ENCODE measurements at places on chromosomes 3 and 15.

- no peak for DNase-seq
Observed at GRCh38 chr3:66272016-66272415, 51.2 kb downstream of the SLC25A26 start.

GRCh38 chr3:160280836-160281235 lies 55.6 kb downstream of the C3orf80 start:
- no peak for DNase-seq

- no peak for DNase-seq
Observed at GRCh38 chr15:56371495-56372147, 6.4 kb downstream of the TEX9 start.

DNA sequence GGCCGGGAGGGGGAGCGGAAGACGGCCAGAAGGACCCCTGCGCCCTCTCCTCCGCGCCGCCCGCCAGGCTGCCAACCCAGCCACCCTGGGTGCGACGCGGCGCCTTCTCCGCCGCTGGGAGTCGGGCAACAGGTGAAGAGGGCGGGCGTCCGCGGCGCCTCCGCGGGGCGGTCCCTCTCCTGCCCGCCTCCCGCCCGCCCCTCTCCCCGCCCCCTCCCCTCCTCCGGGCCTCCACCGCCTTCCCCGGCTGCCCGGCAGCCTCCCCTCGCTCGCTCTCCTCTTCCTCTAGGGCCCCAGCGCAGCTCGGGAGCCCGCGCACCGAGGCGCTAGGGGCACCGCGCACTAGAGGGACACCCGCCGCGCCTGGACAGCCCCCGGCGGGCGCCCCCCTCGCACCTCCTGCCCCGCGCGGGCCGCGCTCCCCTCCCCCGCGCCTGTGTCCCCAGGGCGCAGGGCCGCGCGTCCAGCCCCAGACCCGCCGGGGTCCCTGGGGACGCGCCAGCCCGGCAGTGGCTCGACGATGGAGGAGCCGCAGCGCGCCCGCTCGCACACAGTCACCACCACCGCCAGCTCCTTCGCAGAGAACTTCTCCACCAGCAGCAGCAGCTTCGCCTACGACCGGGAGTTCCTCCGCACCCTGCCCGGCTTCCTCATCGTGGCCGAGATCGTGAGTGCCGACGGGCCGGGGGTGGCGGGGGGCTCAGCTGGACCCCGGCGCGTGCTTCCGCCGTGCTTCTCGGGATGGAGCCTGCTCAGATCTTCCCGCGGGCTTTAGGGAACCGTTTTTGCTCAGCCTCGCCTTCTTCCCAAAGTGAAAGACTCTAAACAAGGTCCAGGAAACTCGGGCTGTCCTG lies at the start of gene CMTM8:
TSS of gene CMTM8 (plus strand) at position 228 of the 854 bp plus-strand sequence. CDS start at position 521, 293 bp downstream.
- DNase-seq = peak; percentile 19

- no peak for DNase-seq
Observed at GRCh38 chr15:78209646-78210348, 24.6 kb downstream of the ACSBG1 start.

GRCh38 chr3:12931273-12931905 lies 90.0 kb upstream of the RPL32 start:
- DNase-seq = no peak

- no peak for DNase-seq
Observed at GRCh38 chr15:51098331-51098619, 3.6 kb upstream of the TNFAIP8L3 start.

GRCh38 chr3:59818919-59819300 lies 769.1 kb upstream of the CFAP20DC start:
- DNase-seq = no peak

DNA sequence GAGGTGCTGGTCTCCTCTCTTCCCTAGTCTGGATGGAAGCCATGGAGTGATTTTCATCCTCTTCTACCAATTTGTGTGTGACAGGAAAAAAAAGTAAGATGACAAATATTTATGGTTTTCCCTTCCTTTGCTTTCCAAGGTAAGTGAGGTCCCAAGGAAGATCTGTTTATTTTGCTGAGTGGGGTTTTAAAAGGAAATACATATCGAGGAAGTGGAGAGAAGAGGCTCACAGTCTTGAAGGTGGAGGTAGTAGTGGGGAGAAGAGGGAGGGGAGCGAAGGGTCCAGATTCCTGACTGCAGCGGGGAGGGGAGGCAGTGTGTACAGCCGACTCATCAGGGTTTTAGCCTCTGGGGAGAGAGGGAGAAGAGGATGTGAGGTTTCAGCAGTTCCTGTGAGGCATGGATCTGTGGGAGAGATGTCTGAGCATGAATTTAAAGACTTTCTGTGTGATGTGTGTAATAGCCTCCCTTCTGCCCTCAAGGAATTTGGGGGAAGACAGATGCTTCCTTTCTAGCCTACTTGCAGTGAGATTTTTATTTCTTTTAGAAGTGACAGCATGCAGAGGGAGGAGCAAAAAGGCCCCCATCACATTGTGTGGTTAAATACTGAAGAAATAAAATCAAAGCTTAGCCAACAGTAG lies 272.4 kb downstream of the THRB start:
- peak; percentile 73 for DNase-seq

GRCh38 chr3:37730825-37731224 lies 130.9 kb upstream of the CTDSPL start:
- no peak for DNase-seq

DNA sequence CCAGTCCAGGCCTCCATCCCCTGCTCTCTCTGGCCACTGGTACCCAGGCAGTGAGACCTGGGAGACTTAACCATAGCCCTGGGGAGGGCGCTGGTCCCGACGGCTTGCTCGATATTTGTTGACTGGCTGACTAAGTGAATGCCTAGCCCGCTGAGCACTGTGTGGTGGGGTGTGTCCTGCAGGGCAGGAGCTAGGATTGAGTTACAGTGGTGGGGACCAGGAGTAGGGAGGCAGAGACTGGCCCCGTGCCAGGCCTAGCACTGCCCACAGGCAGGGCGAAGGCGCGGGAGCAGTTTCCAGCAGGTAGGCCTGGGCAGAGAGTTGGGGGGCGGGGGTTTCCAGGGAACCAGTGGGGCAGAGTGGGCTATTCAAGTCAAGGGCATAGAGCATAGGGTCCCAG lies at the start of gene VILL:
TSS of gene VILL (plus strand) at position 260 of the 400 bp plus-strand sequence. CDS start 2,887 bp downstream, outside the sequence.
- DNase-seq = no peak

DNA sequence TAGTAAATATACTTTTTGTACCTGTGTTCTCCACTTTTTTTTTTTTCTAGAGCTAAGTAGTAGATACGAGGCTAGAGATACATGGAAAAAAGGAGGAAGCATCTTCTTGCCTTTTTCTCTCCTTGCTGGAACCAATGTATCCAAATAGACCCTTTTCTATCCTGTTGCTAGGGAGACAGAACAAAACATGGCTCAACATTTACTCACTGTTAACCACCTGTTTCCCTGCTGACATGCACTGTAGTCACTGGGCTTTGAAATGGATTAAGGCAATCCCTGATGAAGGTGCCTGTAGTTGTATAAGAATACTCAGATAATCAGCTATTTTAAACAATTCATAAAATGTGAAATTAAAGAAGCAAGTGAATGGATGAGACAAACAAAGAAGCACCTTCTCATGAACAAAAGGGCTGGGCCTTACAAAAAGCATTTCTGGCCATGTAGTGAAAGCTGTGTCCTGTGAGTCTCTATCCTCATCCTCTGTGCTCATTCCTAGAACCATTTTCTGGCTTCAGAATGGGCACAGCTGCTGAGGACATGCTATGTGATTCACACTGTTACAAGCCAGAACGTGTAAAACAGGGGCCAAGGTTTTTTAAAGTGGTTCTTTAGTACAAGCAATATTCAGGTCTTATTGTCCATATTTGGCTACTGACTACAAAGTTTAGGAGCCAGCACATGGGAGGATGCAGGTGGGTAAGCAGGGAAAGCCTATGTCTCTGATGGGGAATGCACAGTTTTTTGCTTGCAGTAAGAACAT lies 100.4 kb upstream of the NDN start:
- no peak for DNase-seq

DNA sequence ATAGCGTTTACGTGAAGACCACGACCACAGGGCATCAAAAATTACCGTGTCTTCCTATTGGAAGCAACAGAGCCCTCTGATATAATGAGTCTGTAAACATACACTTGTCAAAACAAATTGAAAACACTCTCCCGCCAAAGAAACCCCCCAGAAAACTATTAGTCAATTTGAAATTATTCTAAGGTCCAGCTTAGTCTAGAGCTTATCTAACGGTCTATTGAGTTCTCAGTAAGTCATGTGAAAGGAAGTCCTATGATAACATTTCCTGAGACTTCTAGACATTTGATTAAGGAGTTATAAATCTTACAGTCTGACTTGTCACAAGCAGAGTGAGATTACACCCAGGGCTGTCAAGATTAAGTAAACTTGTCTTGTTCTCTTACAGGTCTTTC lies 356.3 kb downstream of the FOXP1 start:
- no peak for DNase-seq

DNA sequence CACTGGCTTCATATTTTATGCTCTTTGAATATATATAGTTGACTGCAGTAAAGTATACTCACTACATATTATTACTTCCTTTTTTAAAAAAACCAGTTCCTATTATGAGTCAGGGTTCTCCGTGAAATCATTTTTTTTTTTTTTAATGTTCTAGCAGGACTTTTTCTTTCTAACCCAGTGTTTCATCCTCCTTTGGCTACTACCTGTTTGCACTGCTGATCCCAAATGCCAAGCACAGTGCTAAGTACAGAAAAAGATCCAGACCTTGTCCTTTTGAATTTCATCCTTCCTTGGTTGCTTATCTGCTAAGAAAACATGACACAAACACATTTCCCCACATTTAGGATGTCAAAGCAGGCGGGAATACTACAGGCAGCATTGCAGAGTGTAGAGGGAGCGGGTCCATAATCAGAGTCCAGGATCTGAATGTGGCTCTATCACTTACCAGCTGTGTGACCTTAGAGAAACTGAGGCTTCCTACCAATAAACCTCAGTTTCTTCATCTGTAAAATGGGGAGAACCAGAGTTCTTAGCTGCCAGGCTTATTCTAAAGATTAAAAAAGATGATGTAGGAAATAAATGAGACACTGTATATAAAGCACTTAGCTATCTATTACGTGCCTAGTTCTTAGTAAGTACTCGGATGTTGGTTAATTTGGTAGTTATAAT lies 37.2 kb upstream of the ANPEP start:
- DNase-seq = no peak

DNA sequence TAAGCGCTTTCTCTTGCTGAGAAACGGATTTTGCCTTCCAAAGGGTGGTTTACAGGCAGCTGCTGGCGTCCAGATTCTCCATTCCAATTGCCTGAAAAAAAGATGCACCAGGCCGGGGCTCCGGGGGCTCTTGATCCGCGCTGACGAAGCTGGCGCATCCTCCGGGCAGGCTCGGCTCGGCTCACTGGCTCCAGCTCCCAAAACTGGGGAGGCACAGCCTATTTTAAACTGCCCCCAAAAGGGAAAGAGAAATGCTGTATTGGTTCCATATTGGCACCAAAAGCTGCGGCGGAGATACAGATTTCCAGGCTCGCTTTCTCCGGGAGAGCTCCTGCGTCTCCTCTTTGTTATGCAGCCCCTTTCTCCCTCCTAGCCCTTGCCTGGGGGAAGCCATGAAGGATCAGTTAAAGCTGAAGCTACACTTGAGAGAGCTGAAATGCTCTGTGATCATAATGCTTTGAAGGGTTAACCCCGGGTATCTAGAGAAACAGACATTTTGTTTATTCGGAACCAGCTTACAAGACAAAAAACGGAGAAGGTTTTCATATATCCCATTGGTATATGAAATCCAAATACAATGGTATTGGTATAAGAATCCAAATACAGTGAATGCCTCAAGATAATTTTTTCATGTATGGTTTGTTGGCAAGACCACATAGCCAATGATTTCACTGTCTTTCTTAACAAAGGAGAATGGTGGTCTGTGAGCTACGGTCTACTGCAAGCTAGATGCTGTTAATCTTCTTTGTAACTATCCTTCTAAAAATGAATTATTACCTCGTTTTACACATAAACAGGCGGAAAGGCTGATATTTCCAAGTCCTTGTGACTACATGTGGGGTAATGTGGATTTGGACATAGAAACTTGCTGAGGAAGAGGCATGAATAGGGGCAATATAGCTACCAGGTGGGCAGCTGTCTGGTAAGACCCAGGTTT lies 693 bp downstream of the CD200 start:
- peak; percentile 3 for DNase-seq

DNA sequence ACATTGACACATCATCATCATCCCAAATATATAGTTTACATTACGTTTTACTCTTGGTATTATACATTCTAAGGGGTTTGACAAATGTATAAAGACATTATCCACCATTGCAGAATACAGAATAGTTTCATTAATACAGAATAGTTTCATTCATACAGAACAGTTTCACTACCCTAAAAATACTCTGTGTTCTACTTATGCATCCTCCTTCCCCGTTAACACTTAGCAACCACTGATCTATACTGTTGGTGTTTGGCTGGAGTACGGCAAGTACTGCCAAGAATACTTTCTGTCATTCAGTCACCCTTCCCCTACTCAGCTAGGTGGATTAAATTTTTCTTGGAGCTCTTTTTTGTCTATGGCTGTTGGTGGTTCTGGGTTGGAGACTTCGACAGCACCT lies 33.4 kb downstream of the LEKR1 start:
- no peak for DNase-seq

- DNase-seq = no peak
Observed at GRCh38 chr15:33146051-33146450, 48.5 kb downstream of the FMN1 start.

DNA sequence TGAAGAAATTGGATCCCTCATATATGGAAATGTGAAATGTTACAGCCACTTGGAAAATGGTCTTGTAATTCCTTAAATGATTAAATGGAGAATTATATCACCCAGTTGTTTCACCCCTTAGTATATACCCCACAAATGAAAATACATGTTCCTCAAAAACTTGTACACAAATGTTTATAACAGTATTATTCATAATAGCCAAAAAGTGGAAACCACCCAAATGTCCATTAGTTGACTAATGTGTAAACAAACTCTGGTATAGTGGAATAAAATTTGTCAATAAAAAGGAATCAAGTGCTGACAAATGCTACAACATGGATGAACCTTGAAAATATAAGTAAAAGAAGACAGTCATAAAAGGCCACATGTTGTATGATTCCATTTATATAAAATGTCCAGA lies 12.5 kb downstream of the FAM162A start:
- DNase-seq = no peak

DNA sequence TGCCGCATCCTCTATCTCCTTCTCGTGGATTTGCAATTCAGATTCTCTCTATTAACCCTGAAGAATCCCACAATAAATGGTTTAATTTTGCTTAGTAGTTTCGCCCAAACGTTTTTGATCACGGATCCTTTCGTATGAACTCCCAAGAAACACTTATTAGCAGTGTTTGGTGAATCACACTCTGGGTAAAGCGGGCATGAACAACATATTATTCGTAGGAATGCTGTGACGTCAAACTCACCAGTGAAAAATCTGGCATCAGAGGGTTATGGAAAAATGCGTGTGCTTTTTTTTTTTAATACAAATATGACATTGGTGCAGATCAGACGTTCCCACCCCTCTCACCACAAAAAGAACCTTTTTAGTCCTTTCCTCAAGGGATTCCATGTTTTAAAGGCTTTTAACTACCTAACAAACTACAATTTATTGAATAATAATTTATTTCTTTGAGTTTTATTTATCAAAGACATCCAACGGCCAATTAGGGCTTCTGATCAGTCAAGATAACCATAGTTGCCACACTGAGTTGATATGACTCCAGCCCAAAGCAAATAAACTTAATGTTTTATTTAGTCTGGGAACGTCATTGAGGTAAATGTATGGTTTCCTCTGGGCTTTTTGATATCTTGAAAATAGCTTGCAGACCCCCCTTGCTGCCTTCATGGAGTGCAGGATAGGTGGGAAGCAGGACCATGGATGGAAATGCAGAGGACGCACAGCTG lies 45.5 kb upstream of the CGNL1 start:
- DNase-seq = peak; percentile 31

- no peak for DNase-seq
Observed at GRCh38 chr15:67762610-67763368, 62.5 kb upstream of the SKOR1 start.
